ENCODE measurements at places on chromosomes 12 and 14.

DNA sequence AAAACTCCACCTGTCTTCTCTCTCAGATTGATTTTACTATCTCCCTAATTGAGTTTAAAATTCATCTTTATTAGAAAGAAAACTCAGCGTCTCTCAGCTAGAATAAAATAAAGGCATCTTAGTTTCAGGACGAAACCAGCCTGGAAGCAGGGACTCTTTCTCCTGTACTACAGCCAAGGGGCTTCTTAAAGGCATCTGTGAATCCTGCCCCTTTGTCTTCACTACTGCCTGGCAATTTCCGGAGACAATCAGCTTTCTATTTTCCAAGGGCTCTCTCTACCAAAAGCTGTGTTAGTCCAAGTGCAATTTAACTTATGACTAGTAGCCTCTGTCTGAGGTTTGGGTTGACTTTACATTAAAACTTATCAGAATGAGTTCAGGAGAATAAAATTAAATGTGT, 623.3 kb upstream of the FOXG1 start:
- H3K27me3 ChIP-seq, result no peaks in the 10 kb centered on the region
- H3K4me1 ChIP-seq, result no peaks in the 10 kb centered on the region
- no peak overlapping the region for H3K27ac ChIP-seq

DNA sequence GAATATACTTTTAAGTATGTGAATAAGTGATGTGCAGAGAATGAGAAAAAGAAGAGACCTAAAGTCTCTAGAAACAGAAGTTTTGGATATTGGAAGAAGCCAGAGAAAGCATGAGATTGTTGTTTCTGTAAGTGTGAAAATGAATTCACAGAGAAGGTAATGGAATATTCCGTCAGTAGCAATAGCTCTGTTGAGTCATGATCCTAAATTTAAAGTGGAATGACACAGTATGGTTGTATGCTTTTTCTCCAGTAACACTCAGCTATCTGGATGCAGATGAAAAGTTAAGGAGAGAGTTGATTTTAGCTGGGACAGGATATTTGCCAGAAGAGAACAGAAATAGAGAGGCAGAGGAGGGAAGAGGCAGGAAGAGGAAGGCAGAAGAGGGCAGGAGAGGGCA, 1166.3 kb downstream of the GALC start:
- no peak overlapping the region for H3K4me3 ChIP-seq
- H3K27ac ChIP-seq, result no peak overlapping the region
- no peaks in the 10 kb centered on the region for H3K4me1 ChIP-seq
- no peaks in the 10 kb centered on the region for H3K36me3 ChIP-seq

- no peaks in the 10 kb centered on the region for H3K4me1 ChIP-seq
- no peaks in the 10 kb centered on the region for H3K36me3 ChIP-seq
- H3K4me3 ChIP-seq, result no peak overlapping the region
- DNase-seq, result no peak
- no peak overlapping the region for H3K27ac ChIP-seq
These were observed 126.7 kb downstream of the TTC6 start for GRCh38 chr14:37721976-37722659.

DNA sequence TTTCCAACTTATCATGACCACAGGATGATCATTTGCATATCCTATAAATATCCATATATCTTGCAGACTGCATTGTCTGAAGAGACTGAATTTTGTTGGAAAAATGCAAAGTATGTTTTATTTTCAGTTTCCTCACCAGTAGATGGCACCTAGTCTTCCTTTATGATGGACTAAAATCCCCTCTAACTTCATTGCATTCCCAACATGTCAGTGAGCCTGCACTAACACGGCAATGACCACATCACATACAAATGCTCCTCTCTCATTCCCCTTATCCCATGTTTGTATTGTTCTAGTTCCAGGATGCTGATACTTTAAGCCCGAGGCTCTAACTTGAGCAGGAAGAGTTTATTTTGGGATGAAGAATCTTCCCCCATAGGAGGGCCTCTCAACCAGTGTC, 24.7 kb upstream of the MYBPC1 start:
- H3K4me3 ChIP-seq, result no peak overlapping the region

DNA sequence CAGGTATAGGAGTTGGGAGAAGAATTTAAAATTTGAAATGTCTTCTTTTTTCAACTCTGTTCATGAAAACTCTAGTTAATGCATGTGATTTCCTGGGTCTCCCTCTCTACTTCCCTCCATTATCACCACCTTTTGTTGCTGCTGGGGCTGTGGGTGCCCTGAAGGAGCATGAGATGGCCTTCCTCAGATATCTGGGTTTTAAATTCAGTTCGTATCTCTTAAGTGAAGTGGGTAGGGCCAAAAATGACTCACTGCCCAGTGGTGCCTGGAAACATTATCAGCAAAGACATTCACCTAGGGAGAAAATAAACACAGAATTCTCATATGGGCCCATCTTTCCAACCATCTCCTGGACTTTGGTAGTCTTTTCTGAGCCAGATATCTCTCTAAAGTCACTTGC, 234.9 kb upstream of the PLEKHG7 start:
- H3K27me3 ChIP-seq, result no peaks in the 10 kb centered on the region
- no peak overlapping the region for H3K4me3 ChIP-seq
- no peaks in the 10 kb centered on the region for H3K36me3 ChIP-seq
- H3K27ac ChIP-seq, result no peak overlapping the region

- no peak for DNase-seq
- no peak overlapping the region for H3K27ac ChIP-seq
- no peaks in the 10 kb centered on the region for H3K36me3 ChIP-seq
- no peaks in the 10 kb centered on the region for H3K27me3 ChIP-seq
- no peak overlapping the region for H3K4me3 ChIP-seq
These were observed 21.7 kb upstream of the LMNTD1 start for GRCh38 chr12:25574761-25575160.

GRCh38 chr12:12582895-12583303, 20.2 kb upstream of the DUSP16 start:
- no peak overlapping the region for H3K4me3 ChIP-seq
- peak overlapping the region; percentile 50 for H3K27ac ChIP-seq
- H3K4me1 ChIP-seq, result peaks cover 5% of the 10 kb centered on the region
- no peaks in the 10 kb centered on the region for H3K27me3 ChIP-seq
